ENCODE measurements at places on chromosomes 2 and 18.

DNA sequence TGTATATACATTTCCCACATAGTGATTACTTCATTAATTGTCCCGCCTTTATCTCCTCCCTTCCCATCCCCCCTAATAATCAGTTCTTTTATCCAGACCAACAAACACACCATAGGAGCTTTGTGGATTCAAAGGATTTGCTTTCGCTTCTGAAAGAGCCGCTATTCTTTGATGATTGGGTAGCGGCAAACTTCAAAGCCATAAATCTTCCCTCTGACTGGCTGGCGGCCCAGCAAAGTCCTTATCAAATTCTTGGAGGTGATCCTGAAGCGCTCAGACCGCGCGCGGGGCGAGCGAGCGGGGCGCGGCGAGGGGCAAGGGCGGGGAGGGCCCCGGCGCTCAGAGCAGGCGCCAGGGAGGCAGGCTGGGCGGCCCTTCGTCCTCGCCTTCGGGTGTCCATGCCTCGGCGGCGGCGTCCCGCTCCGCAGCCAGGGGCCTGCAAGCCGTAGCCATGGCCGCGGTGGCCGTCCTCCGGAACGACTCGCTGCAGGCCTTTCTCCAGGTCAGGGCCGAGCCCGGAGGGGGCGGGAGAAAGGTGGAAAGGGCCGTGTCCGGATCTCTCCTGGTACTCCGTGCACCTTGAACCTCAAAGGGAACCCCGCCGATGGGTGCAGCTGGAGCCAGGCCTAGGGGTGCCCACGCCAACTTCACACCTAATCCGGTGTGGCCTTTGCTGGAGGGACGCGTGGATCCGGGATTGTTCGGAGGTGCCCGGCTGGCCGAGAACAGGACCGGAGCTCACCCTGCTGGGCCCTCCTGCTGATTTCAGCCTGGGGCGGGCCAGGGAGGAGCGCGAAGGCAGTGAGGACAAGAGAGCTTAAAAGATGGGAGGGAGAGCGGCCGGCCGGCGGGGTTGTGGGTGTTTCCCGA lies at the start of gene SP5:
Gene SP5, plus strand, starts transcription at position 276 of the 870 bp plus-strand sequence. Its CDS starts 176 bp downstream, at position 452.
- DNase-seq, result peak; percentile 19

DNA sequence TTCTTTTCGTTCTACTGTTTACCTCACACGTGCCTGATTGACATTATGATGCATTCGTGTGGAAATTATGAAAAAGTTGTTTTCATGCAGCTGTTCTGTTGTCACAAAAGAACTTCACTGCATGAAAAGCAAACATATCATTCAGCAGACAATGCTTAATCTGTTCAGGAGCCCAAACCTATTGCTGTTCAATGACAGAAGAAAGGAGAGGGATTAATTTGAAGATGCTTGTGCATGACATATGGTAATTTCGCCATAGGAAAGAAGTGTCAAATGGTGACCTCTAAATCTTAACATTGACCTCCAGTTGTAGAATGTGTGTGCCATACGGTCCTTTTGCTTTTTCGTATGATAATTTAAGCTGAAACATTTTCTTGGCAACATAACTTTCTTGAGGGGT lies 124.5 kb downstream of the WDR7 start:
- DNase-seq, result no peak

DNA sequence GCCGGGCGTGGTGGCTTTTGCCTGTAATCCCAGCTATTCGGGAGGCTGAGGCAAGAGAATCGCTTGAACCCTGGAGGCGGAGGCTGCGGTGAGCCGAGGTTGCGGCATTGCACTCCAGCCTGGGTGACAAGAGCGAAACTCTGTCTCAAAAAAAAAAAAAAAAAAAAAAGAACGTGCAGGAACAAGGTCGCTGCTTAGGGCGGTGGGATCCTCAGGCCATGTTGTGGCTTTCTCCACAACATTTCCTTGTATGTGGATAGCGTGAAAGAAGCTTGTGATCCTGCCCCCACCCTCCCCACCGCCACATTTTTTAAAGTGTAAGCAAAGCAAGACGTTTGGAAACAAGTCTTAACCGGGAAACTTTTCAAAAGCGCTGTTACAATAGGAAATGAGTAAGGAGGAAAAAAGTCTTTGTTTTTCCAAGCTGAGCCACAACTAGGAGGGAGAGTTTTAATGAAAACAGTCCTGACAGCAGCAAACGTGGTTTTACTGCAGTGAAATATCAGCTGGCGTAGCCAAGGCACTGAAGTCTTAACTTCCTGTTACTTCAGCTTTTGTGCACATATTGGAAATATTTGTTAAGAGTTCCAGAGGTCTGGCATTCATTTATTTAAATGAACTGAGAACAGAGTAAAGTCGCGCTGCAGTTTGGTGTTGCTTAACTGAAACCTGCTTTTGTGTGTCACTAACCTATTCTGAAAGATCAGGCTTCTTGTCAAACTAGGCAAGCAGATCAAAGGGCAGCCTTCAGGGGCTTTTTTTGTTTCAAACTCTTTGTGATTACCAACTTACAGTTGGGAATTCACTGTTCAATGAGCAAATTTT lies 3.8 kb downstream of the TGIF1 start:
- peak; percentile 16 for DNase-seq

DNA sequence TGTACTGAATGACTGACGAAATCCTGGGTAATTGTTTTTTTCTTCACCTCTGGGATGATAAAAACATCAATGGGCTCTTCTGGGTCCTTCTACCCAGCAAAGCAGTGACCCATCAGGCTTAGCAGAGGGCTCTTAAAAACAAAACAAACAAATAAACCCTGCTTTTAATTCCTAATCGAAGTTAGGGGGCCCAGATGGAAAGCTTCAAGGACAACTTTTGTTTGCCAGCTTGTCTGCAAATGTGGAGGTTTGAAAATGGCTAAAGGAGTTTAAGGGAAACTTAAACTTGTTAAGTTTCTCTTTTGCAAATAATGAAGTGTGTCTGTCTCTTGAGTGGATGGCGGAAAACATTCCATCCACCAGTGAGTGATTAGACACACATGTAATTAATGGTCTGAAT lies 327.2 kb downstream of the SATB2 start:
- no peak for DNase-seq

- no peak for DNase-seq
Measured at GRCh38 chr2:113005030-113005509, at the start of gene IL36A. TSS of gene IL36A (plus strand) at chr2:113005459. CDS start at chr2:113005872, 413 bp downstream.

GRCh38 chr2:165811592-165812370 lies 17.7 kb upstream of the GALNT3 start:
- no peak for DNase-seq

GRCh38 chr2:42928692-42929545 lies 136.5 kb upstream of the HAAO start:
- no peak for DNase-seq

DNA sequence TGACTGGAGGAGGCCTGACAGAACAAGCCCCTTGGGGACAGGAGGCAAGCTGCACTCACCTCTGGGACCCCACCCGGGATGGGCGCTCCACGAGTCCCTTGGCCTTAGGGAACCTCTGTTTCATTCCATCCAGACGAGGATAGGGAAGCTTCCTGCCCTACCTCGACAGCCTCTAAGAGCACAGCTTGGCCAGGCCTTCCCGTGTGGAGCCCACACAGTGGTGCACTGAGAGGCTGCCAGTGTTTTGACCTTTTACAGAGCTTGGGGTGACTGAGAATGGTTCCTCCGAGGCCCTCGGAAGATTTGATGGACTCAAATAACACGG lies 91.4 kb upstream of the SMAD7 start:
- DNase-seq, result no peak

DNA sequence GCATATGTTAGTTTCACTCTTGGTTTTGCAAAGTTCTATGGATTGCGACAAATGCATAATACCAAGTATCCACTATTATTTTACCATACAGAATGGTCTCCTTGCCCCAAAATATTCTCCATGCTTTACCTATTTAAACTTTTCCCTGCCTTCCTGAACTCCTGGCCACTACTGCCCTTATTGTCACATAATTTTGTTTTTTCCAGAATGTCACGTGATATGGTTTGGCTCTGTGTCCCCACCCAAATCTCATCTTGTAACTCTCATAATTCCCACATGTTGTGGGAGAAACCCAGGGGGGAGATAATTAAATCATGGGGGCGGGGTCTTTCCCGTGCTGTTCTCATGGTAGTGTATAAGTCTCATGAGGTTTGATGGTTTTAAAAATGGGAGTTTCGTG lies 760.0 kb downstream of the METTL4 start:
- no peak for DNase-seq

DNA sequence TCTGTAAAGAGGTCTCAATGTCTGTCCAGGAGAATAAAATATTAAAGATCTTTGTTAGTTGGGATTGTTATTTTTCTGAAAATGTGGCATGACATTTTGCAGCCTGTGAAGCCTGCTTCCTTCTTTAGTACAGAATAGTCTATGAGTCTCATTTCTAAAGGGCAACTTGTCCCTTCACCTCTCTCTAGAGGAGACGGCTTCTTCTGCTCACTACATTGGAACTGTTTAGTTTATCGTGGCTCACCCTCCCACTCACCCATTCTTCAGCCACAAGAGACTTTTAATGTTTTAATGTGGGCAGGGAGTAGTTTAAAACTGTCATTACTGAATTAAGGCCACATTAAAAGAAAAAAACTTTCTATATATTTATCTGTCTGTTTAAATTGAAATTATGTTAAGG lies 161.0 kb downstream of the BARD1 start:
- DNase-seq, result no peak

GRCh38 chr2:239470151-239470900 lies 69.5 kb upstream of the HDAC4 start:
- no peak for DNase-seq

- no peak for DNase-seq
Measured at GRCh38 chr18:13320891-13321425, 102.4 kb downstream of the LDLRAD4 start.

DNA sequence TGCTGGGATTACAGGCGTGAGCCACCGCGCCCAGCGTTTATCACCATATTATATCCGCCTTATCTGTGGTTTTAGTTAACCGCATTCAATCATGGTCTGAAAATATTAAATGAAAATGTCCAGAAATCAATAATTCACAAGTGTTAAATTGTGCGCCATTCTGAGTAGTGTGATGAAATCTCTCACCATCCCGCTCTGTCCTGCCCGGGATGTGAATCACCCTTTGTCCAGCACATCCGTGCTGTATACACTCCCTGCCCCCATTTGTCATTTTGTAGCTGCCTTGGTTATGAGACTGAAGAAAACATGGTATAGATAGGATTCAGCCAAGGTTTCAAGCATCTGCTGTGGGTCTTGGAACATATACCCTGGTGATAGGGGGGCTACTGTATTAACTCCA lies 70.7 kb downstream of the TIMM21 start:
- DNase-seq, result no peak

- no peak for DNase-seq
Measured at GRCh38 chr2:120443946-120444345, 98.0 kb downstream of the INHBB start.

- DNase-seq, result no peak
Measured at GRCh38 chr18:47935321-47936055, 5.0 kb upstream of the SMAD2 start.

- DNase-seq, result no peak
Measured at GRCh38 chr2:47519604-47520301, 116.8 kb downstream of the MSH2 start.

DNA sequence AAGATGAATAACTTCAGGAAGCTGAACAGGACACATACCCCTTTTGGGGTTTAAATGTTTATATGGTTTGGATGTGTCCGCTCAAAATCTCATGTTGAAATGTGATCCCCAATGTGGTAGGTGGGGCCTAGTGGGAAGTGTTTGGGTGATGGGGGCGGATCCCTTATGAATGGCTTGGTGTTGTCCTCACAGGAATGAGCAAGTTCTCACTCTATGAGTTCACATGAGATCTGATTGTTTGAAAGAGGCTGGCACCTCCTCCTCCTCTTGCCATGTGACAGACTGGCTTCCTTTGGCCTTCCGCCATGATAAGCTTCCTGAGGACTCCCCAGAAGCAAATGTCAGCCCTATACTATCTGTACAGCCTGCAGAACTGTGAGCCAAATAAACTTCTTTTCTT lies 88.6 kb upstream of the ZNF532 start:
- no peak for DNase-seq

GRCh38 chr2:233165895-233166661 lies 85.4 kb upstream of the ATG16L1 start:
- no peak for DNase-seq

DNA sequence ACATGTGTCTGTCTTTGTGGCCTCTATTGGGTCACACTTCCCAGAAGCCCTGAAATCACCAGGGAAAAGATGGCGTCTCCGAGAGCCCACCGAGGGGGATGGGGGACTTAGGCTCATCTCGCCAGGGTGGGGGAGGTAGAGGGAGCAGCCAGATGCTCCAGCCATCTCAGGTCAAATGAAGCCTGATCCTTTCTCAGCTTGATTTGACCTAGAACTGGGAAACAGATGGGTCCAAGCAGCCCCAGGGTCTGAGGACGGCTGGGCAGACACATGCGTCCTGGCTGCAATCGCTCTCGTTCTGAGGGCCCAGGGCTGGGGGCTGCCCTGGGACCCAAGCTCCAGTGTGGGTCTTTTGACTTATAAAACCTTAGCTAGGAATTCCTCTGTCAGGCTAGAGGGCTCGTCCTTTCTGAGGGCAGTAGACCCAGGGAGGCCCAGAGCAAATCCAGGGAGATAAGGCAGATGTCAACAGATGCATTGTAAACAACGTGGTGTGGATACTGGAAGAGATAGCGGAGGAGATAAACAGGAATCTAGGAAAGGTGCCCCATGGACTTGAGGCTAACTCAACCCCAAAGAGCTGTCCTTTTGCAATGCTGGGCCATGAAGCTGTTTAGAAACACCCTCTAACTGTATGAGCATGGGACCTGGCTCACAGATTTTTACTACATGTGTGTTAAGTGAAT lies 127.7 kb downstream of the MYCN start:
- no peak for DNase-seq

GRCh38 chr2:23449413-23449812 lies 64.4 kb downstream of the KLHL29 start:
- no peak for DNase-seq
